ENCODE measurements at places on chromosomes 16 and 17.

DNA sequence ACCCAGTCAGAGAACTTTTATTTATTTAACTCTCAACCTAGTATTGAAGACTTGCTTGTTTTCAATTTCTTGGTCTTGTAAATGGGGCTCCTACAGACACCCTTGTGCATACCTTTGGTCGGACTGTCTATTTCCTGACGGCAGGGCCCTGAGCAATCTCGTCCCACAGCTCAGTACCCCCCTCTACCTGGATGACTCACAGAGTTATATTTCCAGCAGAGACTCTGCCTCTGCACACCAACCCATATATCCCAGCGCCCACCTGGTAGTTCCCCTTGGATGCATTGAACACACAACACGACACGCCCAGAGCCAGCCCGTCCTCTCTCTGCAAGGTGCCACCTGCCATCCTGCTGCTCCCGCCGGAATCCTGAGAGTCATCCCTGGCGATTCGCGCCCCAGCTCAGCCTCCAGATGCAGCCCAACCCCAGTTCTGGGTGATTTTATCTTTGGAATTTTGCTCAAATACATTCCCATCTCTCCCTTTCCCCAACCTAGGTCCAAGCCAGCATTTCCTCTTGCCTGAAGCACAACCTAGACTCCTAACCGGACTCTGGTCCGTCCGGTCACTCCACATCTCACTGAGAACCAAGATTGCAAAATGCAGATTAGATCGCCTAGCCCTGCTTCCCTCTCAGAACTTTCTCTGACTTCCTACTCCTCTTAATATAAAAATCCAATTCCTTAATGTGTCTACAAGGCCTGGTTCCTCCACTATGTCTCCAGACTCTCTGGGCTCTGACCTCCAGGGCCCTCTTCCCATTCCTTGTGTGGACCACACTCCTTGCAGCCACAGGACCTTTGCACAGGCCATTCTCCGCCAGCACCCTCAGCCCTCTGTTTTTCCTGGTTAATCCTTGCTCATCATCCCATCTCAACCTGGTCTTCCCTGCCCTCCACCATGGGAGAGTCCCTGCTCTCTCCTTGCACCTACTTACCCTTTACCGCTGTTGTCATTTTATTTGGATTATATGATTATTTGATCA, 129.2 kb downstream of the SEC14L1 start:
- DNase-seq = no peak

DNA sequence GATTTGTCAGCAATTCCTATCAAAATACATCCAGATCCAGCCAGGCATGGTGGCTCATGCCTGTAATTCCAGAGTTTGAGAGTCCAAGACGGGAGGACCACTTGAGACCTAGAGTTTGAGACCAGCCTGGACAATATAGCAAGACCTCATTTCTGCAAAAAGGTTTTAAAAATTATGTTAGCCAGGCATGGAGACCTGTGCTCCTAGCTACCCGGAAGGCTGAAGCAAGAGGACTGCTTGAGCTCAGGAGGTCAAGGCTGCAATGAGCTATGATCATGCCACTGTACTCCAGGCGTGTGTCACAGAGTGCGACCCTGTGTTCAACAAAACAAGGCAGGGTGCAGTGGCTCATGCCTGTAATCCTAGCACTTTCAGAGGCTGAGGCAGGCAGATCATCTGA, 215.2 kb downstream of the CPPED1 start:
- no peak for DNase-seq

- no peak for DNase-seq
These were observed 29.1 kb downstream of the LDHD start for GRCh38 chr16:75087375-75087979.

DNA sequence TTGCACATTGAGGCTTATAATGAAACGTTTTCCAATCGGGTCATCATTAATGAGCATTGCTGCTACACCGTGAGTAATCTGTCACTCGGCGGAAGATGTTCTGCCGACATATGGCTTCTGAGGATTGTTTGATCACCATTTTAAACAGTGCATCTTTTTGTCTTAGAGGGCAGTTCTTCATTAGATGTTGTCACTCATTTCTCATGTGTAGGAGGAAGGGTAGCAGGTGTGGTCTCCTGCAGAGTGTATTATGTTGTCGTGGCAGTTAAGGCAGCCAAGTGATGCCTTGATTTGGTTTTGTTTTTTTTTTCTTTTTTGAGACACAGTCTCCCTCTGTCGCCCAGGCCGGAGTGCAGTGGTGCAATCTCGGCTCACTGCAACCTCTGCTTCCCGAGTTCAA, 50.5 kb downstream of the SEC14L1 start:
- peak; percentile 86 for DNase-seq

- peak; percentile 25 for DNase-seq
These were observed 74.9 kb upstream of the HS3ST2 start for GRCh38 chr16:22739077-22739476.
